ENCODE measurements at places on chromosomes 3 and 15. TPM values are rescaled to one million over a fixed set of nuclear protein-coding genes. Genes with fewer than 3 reads are reported as not detected.

Gene NR2E3
- total RNA-seq, result 0.19 TPM

Gene NR1I2
- total RNA-seq, result not detected

Gene TRPM1
- total RNA-seq, result 0.38 TPM

Gene CFAP44
- 4.9 TPM for total RNA-seq

Gene SPESP1
- 2.3 TPM for total RNA-seq
